Left ventricle myocardium superior (tissue), 1 donor: ENCODE measurements at places on chromosomes 16 and 17. TPM values are rescaled to one million over a fixed set of nuclear protein-coding genes. Genes with fewer than 3 reads are reported as not detected.
A peak's percentile ranks its signal among the peaks of the same experiment; 100 is the strongest.

DNA sequence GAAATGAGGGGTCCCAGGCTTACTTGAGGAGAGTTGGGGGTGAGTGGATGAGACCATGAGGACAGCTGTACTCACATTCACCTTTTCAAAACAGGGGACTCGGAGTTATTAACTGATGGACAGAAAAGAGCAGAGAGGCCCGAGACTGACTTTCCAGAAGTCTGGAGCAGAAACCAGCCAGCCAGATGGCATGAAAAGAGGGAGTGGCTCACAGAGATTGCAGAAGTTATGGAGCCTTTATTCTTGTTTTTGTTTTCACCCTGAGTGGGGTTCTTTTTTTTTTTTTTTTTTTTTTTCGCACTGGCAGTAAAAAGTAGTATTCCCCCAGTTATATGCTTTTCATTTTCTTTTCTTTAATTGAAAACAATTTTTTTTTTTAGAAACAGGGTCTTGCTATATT, 18.9 kb downstream of the TVP23A start:
- DNase-seq, result no peak

- DNase-seq, result peak; percentile 94
Measured at GRCh38 chr17:78144147-78144719, 2.0 kb upstream of the C17orf99 start.

The CLDN7 gene
- 1.8 TPM for total RNA-seq

GRCh38 chr16:88815901-88816589, 4.3 kb upstream of the APRT start:
- DNase-seq, result peak; percentile 57

The C1QL1 gene
- total RNA-seq, result 15.2 TPM

The SLC4A1 gene
- total RNA-seq, result not detected

DNA sequence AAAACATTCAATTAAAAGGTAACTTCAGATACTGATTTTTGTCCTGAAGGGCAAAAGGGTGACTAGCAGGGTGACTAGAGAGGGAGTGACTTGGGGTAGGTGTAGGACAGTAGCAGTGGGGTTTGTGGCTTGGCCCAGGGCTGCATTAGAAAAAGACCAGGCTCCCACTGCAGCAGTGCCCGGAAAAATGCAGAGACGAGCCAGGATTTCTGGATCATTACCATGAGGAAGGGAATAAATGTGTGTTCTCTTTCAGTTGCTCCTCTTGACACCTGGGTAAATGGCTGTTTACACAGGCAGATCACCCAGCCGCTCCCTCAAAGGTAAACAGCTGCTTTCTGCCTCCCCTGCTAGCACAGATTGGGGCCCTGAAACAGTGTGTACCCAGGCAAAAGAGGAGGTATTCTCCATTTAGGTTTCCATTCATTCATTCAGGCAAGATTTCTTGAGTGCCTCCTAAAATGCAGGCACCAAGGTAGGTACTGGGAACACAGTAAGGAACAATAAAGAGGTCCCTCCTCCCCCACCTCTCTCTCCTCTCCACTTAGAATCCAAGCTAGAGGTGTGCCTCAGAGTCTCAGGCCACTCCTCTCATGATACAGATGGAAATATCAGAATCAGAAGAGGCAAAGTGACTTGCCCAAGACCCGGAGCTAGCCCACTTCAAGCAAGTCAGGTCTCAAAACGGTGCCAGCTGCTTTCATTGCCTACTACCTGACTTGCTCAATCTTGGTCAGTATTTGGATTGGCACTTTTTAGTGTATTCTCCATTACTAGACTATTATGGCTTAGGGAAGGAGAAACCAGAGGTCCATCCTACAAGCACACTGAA, 15.2 kb upstream of the TOX3 start:
- no peak for DNase-seq

- DNase-seq, result no peak
Measured at GRCh38 chr17:78947235-78948149, 22.3 kb upstream of the TIMP2 start.

The ITGA2B gene
- 0.72 TPM for total RNA-seq

DNA sequence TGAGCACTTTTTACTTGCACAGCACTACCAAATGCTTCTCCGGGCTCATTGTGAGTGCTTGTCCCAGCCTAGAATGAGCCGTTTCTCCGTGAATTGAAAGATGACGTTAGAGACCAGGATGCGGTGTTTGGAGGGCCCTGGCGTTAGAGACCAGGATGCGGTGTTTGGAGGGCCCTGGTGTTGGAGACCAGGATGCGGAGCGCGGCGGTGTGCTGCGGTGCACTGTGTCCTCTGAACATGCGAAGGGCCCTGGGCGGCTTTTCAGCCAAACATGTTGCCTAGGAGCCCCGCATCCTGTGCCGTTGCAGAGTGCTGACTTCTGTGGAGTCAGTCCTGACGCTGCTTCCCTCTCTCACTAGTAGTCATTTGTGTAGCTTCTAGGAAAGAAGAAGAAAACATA, 42.7 kb downstream of the BANP start:
- DNase-seq, result no peak

The CDRT15 gene
- not detected for total RNA-seq

The PRM2 gene
- not detected for total RNA-seq

The KRTAP4-4 gene
- not detected for total RNA-seq

The SP6 gene
- 0.15 TPM for total RNA-seq

The BICDL2 gene
- not detected for total RNA-seq

DNA sequence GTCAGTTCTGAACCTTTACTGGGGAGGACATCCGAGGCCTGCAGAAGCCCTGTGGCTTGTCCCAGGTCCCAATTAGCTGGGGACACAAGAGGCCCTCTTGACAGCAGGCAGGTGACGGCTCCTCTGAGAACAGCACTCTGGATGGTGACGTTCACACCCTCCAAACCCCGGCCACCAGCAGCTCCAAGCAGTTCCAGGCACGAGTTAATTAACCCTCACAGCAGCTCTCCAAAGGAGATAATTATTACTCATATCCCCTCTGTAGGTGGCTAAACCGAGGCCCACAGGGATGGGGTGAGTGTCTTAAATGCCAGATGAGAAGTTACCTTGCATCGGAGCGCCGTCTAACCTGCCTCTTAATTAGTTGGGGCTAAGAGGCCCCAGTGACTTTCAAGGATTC, 168.9 kb upstream of the CIBAR2 start:
- DNase-seq, result no peak

The SLC38A8 gene
- 2.0 TPM for total RNA-seq
